Stimulated activated CD4-positive, alpha-beta T cell treated with anti-CD3 and anti-CD28 coated beads, Interleukin-12 subunit alpha, Interleukin-12 subunit beta, amount 100 ng/mL, for 4 hours (primary cell): ENCODE measurements at places on chromosomes 4 and X.

- DNase-seq: no peak
These were observed 779.0 kb upstream of the INTU start for GRCh38 chr4:126853715-126854114.

DNA sequence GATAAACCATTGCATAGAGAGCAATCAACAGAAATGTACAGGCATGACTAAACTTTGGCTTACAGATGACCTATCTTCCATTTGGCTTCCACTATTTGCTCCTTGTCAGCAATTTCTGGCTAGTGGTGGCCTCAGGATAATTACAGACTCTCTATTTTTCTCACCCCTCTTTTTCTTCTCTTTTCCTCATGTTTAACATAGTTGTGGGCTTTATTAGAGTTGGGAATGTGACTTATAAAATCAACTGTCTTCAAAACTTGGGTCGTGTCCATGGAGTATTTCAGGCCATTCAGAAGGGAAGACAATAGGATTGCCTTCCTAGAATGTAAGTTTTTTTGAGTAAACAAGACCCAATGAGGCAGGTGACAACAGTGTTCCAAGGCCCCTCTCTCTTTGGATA, 236.2 kb downstream of the FRAS1 start:
- no peak for DNase-seq

DNA sequence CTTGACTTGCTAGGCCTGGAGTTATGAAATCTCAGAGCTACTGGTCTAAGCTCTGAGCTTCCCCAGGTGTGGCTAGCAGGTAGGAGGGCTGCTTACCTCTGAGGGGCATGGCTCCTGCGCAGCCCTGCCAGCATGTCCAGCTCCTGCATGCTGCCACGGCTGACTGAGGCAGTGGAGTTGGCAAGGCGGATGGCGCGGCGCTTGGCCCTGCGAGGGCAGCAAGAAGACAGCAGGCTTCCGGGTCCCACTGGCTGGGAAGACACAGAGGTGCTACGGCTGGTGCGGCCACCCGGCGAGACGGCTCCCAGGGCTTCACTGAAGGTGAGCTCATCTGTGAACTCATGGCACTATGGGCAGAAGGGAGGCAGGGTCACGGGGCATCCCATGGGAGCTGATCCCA, 5.7 kb downstream of the KCND1 start:
- DNase-seq: no peak

DNA sequence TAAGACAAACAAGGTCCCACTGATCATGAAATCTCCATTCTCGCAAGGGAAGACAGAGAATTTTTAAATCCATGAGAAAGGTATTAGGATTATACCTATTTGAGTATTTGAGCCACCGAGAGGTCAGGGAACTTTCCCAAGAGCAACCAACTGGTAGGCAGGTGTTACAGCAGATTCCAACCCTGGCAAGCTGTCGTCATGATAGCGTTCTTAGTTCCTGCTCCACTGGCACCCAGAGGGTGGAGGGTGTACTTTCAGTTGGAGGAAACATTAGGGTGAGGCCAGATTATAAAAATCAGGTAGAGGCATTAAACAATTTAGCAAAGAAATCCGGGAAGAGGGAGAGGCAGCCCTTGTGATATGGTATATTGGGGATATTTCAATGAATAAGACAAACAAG, 23.3 kb downstream of the COQ2 start:
- no peak for DNase-seq

DNA sequence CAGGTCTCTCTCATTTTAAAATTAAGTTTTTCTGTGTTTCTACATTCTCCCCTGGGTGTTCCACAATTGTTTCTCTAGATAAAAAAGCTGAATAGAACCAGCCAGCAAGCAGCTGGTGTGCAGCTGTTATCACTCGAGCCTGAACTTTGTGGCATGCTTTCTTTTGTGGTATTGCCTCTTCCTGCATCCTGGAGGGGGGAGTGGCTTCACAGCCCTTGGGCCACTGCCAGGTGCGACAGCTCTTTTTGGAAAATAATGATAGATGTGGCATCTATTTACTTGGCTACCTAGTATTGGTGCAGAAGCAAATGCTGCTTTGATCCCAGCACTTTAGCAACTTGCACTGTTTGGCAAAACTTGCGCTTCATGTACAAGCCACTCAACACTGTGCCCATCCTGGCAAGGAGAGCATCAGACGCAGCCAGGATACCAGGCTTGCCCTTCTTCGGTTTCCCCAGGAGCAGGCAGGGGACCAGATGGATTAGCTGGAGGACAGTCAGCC, 69.4 kb downstream of the HMGB2 start:
- no peak for DNase-seq

GRCh38 chr4:147727476-147728028, 4.3 kb upstream of the ARHGAP10 start:
- no peak for DNase-seq

DNA sequence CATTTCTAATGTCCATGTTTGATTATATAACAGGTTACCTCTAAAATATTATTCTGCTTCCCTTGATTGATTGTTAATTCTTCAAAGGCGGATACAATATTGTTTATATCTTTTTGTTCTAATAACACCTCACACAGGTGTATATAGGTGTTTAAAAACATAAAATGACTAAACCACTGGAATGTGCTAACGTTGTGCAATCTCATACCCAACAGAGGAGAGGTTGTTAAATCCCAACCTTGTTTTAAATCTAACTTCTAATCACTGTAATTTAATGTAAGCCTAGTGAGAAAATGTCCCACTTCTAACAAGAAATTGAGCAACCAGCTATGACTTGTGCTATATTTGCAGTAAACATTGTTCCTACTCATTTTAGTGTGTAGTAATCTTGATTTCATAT, 1.3 kb downstream of the ODAM start:
- no peak for DNase-seq

DNA sequence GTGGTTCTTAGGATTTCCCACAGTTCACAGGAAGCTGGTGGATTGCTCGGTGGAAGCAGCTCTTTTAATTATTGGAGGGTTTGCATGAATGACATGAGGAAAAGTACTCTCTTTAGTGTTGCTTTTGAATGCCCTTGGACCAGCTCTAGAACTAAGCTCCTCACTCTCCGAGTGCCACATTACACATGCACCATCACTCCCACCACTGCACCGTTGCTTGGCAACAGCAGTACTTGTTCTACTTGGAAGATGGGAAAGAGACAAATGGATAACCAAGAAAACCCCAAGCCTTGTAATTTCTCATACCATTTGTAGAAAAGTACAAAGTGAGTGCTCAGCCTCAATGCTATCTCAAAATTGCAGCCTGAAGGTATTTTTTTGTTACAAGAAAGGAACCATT, 620.2 kb upstream of the BOD1L1 start:
- DNase-seq: no peak

GRCh38 chr4:24794916-24795665, at the start of gene SOD3:
SOD3 (plus strand) TSS chr4:24795573; CDS start chr4:24799522, 3,949 bp downstream.
- no peak for DNase-seq

DNA sequence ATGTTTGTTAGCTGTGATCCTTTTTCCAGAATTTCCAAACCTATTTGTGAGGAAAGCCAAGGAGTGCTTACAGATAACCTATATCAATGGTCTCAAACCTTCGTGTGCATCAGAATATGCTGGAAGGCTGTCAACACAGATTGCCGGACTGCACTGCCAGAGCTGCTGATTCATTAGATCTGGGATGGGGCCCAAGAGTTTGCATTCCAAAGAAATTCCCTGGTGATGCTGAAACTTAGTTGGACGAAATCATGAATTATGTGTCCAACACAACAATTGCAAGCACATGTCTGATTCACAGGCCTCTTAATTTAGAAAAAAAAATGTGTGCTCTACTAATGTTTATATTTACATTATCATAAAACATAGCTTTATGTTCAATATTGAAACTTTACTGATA, 544.0 kb upstream of the AMOT start:
- DNase-seq: no peak

- no peak for DNase-seq
These were observed 5.7 kb downstream of the SPON2 start for GRCh38 chr4:1166509-1167243.

DNA sequence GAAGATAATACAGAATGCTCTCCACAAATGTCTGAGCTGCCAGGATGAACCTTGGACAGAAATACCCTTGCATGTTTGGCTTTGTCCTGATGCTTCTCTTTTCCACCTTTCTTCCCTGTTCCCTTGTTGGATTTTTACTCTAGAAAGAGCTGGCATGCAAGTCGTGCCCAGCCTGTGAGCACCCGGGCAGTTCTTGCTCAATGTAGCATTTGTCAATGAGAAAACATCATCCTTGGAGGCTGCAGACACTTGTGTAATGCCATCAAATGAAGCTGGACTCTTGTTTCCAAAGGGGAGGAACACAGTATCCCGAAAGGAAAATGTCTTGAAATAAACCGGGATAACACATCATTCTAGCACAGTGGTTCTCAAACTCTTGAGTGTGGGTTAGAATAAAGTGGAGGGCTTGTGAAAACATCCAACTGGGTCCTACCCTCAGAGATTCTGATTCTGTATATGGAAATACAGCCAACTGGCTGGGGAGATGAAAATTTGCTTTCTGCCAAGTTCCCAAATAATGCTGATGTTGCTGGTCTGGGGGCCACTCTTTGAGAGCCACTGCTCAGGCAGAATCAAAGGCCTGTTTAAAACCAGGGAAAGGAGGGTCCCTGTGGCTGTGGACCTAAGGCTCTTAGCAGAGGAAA, 237.2 kb downstream of the SPATA18 start:
- DNase-seq: no peak

DNA sequence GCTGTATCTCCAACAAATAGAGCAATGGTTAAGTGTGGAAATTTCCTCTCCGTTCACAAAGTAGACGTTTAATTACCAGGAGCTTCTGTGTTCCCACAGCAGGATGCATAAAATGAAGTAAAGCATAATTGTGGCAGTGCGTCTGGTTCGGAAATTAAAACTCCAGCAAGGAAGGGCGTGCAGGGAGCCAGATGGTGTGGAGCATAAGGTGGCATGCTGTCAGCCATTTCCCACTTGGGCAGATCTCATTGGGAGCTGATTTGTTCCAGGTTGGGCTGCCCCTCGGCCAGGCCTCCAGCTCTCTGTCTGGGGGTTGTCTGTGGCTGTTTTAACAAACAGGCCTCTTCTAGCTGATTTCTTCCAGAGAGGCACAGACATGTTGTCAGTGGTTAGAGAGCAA, 182.1 kb upstream of the CLNK start:
- DNase-seq: no peak

DNA sequence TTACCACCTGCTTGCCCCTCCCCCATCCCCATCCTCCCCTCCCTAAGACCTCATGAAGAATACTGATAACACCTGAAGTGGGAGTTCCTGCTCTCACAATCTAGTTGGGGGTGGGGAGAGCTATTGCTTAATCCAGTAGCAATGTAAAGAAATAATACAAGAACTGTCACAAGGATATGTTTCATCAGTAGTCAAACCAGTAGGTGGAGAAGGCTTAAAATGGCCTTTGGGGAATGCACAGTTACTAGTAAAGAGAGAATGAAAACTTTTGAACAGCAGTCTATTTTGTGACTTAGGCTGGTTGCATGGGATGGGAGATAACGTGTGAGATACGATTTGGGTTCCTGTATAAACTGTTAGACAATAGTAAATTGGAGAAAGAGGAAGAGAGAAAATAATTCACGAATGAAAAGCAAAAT, 6.0 kb downstream of the GALNT7 start:
- DNase-seq: no peak

GRCh38 chr4:44632733-44633132, 18.7 kb downstream of the YIPF7 start:
- no peak for DNase-seq

- DNase-seq: no peak
These were observed 75.3 kb downstream of the RAPGEF2 start for GRCh38 chr4:159178151-159178546.

DNA sequence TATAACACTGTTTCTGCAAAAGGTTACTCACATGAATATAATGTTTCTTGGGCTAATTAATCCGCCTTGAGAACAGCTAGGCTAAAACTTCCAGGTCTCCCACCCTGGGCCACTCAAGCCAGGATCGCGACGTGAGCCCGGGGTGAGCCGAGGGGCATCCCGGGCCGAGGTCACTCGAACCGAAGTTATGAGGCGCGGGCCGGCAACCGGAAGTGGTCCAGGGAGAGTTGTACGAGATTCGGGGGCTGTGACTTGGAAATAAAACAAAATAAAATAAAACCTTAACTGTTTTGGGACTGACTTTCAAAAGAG, 317 bp downstream of the CMC4 start:
- DNase-seq: no peak

DNA sequence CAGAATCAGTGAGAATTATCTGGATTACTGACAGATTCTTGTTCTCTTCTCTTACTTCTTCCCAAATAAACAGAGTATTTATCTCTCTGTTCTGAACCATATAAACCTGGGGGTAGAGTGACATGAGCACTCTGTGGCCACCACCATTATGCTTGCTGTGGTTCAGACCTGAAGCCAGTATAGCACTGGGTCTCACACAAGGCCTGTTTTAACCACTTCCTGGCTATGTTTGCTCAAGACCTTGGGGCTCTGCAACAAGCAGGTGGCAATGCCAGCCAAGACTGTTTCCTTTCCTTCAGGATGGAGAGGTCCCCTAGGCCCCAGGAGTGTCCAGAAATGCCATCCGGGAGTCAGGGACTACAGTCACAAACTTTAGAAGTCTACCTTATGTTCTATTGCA, 21.7 kb upstream of the HEPH start:
- no peak for DNase-seq

- DNase-seq: no peak
These were observed 122.4 kb downstream of the PHKA2 start for GRCh38 chrX:18861511-18861910.

DNA sequence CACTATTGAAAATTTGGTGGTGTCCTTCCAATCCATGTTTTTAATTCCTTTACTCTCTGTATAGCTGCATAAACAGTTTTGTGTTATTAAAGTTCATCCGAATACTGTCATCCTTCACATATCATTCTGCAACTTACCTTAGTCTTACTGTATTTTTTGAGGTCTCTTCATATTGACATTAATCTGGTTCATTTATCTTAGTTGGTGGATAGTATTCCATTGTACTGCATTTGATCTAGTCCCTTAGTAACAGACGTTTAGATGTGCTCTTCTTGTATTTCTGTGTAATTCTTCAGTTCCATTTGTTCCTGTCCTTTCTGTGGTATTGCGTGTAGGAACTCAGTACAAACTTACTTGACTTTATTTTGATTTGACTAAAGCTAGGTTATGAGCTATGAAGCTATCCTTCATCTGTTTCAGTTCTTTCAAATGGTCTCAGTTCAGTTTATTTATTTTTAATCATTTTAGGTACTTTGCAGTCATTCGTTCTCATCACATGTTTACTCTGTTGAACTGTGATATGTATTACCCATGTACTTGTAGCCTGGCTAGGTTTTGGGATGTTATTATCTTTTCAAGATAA, 41.3 kb downstream of the RAPGEF2 start:
- DNase-seq: no peak
